Trophoblast cell (in vitro differentiated cells and primary cell): ENCODE measurements at places on chromosomes 3 and 15.
A peak's percentile ranks its signal among the peaks of the same experiment; 100 is the strongest.

- no peak for DNase-seq
These were observed 8.7 kb upstream of the CGNL1 start for GRCh38 chr15:57367556-57367955.

DNA sequence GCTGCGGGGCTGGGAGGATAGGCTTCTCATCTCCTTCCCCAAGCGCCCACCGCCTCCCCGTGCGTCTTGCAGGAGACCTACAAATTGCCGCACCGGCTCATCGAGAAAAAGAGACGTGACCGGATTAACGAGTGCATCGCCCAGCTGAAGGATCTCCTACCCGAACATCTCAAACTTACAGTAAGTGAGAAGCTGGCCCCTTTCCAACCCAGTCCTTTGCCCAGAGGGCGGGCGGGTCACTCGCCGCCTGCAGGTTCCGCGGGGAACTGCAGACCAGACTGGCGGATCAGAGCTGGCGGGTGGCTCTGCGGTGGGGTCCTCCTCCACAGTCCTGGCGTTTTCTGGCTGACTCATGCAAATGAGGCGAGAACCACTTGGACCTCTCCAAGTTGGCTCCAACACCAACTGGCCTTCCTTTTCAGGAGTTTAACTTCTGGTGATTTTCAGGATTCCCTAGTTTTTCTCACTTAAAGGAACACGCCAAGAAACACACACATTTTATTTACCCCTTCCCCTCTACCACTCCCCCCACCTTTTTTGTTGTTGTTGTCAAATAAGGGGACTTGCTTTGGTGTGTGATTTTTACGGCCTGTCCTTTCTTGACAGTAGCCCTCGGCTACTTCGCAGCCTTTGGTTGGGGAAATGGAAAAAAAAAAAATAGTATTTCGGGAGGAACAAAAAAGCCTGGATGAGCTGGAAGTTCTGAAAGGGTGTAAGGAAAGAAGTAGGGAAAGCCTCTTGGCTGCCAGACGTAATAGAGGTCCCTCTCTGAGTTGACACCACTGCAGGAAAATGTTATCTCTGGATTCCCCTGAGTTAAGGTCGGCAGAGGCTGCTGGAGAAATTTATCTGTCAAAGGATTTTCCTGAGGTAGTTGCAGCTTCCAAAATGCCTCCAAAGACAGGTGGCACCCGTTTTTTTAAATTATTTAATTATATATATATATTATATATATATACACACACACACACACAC is 1.3 kb downstream of the BHLHE40 start:
- peak; percentile 93 for DNase-seq

DNA sequence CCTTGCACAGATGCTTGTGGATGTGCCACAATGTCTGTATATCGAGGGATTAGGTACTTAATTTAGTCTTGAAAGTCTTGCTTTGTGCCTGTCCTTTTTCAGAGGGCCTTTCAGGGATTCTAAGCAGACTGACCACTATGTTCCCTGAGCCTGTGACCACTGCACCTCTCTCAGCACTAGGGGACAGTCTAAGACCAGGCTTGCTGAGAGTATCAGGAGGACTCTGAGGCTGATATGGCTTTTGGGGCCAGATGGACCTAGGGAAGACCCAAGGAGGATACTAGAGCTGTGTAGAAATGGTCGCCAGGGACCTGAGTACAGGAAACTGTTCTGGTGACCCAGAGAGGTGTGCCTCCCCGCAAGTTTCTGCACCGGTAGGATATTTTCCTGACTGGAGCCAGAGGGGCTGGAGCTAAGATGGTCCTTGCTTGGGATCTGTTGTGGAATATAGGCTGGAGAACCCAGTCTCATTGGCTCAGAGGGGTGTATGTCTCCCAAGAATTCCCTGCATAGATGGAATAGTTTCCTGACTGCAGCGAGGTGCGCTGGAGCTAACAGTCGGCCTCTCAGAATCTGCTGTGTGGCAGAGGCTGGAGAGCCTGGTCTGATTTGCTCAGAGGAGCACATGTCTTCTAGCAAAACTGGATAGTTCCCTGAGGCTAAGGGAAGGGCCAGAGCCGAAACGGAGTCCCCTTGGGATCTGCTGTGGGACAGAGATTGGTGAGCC is 213.2 kb upstream of the DCBLD2 start:
- DNase-seq, result peak; percentile 50

DNA sequence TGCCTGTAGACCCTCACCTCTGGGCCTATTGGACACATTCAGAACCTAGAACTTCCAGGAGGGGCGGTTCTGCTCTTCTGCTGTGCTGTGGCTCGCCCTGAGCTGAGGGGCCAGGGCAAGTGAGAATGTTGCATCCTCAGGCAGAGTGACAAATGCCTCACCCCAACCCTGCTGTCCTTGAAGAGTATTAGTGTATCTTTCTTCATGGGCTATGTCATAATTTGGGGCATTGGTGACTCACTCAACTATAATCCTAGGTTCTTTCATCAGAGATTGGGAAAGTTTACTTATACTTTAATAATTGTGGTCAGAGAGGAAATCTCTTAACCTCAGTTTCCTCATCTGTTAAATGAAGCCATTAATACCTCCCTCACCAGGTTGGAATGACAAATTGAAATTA is 143.8 kb downstream of the SV2B start:
- no peak for DNase-seq
